Psoas muscle (tissue), 8 donors: ENCODE measurements at places on chromosomes 4 and X. TPM values are rescaled to one million over a fixed set of nuclear protein-coding genes. Genes with fewer than 3 reads are reported as not detected.

DNA sequence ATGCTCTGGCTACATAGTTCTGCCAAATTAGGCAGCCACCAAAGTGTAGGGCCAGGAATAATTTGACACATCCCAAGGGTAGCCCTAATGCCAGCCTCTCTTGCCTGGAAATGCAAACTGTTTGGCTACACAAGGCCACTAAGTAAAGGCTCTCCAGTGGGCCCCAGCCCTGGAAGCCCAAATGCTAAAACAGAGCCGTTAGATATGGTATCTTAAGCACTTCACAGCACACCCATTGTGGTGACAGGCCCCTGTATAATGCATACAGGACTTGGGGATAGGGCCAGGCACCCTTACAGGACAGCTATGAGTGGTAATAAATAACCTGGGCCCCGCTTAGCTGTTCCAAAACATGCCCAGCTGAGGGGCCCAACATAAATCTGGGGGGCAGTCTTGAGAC is 623.9 kb downstream of the BCOR start:
- no peak for DNase-seq

DNA sequence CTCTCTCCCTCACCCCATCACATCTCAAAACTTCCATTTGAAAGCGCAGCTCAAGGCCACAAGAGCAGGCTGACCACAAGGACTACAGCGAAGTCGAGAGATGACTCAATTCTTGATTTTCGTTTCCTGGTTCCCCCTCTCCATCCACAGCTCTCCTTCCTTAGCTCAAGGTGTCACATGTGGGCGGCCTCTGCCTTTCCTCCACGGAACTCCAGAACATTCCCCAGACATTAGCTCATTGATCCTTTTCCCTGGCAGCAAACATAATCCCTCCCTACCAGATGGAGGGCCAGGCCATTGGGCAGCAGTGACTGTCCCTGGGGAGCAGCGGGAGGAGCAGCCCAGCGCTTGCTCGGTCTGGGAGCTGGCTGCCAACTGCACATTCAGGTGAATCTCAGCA is 56.3 kb downstream of the CCDC149 start:
- no peak for DNase-seq

DNA sequence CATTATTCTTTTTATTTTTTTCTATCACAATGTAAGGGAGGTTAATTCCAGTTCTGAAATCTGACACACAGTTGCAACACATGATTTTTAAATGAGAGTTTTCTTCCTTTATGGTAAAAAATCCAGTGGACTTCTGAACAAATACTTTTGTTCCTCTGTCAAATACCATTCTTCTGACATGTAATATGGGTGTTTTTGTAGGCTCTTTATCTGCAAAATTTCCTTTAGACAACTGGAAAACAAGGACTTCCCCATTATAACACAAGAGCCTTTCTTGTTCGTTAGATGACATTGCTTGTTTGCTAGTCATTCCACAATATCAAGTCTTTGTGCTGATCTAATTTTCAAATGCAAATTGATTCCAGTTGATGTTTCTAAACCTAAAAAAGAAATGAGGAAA is 7.7 kb downstream of the FANCB start:
- DNase-seq, result no peak

DNA sequence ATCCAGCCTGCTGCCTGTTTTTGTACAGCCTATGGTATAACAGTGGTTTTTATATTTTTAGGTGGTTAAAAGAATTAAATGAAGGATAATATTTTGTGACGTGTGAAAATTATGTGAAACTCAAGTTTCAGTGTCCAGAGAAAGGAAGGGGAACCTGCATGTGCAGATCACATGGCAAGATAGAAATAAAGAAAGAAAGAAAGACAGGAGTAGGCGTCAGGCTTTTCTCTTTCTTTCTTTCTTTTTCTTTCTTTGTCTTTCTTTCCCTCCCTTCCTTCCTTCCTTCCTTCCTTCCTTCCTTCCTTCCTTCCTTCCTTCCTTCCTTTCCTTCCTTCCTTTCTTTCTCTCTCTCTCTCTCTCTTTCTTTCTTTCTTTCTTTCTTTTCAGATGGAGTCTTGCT is 42.0 kb upstream of the HUWE1 start:
- no peak for DNase-seq

- no peak for DNase-seq
Observed at GRCh38 chrX:134727363-134727762, 69.1 kb upstream of the PLAC1 start.

Gene FAM184B
- 1.1 TPM for total RNA-seq

Gene KCTD8
- total RNA-seq, result 0.56 TPM

Gene ADGRL3
- total RNA-seq, result 0.83 TPM

Gene ITM2A
- 19.9 TPM for total RNA-seq

Gene DCLK2
- 1.1 TPM for total RNA-seq
